Nucleus accumbens (tissue), 56 donors: ENCODE measurements at places on chromosomes 6 and 20.

DNA sequence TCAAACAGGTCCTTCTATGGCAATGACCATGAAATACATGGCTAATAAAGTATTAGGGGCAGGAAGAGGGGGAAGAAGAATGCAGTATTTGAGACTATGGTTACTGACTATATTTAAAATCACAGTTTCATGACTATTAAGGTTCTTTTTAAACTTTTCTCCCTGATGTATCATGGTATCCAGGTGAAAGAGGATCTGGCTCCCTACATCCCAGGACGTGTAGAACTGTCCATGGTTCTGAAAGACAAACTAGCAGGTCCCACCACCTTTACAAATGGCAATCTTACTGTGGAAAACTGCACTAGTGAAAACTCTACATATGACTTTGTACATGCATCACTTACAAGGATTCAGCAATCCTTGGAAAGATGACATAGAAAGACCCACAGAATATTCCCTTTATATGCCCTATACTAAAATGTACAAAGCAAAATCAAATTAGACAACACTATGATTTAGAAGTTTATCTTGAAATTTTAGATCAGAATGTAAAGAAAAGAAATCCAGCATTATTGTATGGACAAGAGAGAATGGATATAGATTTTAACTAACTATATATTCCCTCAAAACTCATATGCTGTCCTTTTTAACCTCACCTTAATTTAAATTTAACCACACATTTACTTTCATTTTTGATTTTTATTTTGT, 33.5 kb downstream of the RPP21 start:
- no peak for DNase-seq

- no peak for DNase-seq
Measured at GRCh38 chr6:87146363-87146762, 9.0 kb upstream of the ZNF292 start.

- DNase-seq, result no peak
Measured at GRCh38 chr6:113050979-113051378, 703.8 kb downstream of the RFPL4B start.

- DNase-seq, result no peak
Measured at GRCh38 chr6:37052027-37052628, 46.7 kb downstream of the FGD2 start.

DNA sequence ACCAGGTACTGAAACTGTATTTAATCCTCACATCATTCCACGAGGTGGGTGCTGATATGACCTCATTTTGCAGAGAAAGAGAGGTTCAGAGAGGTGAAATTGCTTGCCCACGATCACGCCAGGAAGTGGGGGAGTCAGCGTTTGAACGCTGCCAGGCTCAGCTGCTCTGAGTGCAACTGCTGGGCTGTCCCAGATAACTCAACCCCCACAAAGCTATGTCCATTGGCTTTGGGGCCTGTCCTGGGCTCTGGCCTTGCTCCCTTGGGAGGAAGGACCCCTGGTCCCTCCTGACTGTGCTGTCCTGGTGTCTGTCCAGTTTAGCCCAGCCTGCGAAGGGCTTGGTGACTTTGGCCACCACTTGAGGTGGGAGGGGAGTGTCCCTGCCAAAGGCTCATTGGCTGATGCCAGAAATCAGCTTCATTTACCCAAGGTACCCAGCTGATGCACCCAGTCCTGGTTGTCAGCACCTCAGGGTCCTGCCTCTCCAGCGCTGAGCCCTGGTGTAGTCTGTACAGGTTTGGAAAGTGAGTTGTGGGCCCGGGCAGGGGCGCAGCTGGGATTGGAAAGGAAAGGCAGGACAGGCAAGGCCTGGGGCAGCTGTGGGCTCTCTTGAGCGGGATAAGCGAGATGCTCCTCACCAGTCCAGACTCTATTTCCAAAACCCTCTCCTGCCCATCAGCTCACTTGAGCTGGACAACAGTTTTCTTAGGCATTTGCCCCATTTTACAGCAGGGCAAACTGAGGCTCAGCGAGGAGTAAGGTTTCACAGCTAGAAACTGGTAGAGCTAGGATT, 38.5 kb downstream of the SUN5 start:
- DNase-seq, result no peak

DNA sequence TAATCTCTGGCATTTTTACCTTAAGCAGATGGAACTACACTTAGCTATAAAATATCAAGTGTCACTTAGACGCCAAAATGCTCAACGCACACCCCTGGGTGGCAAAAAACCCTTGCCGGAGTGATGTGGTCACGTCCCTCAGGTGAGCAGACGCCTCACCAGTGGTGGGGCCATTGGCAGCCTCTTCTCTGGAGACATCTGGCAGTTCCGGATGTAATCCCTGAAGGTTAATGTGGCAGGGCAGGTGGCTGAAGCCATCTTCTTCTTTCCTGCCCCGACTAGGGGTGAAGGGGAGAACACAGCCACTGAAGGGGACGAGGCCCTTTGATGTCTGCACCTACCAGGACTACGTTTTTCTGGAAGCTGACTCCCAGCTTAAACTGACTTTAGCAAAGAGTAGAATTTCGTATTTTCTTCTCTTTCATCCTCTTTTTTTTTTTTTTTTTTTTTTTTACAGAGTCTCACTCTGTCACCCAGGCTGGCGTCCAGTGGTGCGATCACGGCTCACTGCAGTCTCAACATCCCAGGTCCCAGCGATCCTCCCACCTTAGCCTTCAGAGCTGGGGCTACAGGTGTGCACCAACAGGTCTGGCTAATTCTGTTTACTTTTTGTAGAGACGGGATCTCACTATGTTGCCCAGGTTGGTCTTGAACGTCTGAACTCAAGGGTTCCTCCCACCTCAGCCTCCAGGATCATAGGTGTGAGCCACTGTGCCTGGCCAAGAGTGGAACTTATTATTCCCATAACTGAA, 152.1 kb downstream of the TTLL2 start:
- no peak for DNase-seq

GRCh38 chr6:56346958-56347357, 99.6 kb upstream of the COL21A1 start:
- no peak for DNase-seq

DNA sequence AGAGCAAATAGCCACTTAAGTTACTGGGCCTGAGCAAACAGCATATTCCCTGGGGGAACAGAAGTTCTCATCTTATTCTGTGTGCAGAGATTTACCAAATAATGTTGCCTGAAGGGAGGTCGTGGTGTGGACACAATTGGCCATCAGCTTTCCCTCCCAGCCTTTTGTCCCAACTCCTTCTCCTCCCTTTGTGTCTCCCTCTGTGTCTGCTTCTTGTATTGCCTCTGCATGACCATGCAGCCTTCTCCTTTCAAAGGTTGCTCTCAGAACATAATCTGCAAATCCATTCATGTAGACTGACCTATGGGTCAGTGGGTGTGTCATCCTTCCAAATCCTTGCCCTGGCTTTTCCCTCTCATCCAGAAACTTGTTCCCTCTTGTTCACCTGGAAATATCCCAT, 150.3 kb upstream of the INSM1 start:
- no peak for DNase-seq

GRCh38 chr6:106318851-106319250, 6.7 kb downstream of the ATG5 start:
- no peak for DNase-seq

GRCh38 chr6:46850792-46851191, 57.6 kb downstream of the MEP1A start:
- no peak for DNase-seq

DNA sequence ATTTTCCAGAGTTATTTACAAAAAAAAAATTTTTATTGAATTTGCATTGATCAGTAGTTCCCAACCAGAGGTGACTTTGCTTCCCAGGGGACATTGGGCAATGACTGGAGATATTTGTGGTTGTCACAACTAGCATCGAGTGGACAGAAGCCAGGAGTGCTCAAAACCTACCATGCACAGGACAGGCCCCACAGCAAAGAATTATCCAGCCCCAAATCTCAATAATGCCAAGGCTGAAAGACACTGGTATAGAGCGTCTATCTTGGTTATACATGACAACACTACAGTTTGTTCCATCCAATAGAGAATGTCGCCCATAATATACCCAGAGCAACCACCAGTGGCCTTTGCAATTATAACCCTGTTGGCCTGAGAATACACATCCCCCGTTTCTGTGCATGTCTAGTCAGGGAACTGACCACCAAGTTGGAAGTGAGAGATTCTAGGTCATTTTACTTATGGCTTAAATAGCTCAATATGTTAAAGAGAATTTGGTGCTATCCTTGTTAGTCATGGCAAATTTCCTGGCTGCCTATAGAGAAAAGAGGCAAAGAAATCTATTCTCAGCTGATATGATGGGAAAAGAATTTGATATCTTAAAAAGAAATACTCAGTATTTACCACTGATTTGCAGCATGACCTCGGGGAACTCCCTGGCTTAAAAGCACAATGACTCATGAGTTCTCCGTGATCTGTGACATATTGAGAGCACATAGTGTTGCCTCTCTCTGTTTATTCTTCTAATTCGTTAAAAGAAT, 76.0 kb upstream of the ADTRP start:
- DNase-seq, result no peak

DNA sequence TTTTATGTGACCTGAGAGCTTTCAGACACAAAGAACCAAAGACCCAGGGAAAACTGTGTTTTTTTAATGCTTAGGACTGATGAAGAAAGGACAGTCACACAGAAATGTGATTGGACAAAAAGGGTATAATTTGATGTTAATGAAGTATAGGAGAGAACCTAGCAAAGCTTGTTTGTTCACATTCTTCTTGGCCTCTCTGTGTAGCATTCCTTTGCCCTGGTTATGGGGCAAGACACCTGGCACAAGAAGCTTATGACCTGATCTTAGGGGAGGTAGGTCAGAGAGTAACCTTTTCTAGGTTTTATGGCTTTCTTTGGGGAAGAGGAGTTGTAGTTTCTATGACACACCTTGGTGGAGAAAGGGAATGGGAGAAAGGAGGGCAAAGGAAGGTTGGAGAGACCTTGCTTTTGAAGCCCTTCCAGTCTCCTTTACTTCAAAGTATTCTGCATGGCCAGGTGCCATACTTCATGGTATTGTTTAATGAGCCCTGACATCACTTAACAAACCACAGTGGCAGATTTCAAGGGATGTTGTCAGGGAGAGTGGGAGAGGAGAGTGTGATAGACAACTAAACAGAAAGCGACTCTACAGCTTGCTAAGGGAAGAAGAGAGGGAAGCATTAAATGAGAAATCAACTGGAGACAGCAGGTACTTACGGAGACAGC, 701.8 kb upstream of the FLRT3 start:
- no peak for DNase-seq

DNA sequence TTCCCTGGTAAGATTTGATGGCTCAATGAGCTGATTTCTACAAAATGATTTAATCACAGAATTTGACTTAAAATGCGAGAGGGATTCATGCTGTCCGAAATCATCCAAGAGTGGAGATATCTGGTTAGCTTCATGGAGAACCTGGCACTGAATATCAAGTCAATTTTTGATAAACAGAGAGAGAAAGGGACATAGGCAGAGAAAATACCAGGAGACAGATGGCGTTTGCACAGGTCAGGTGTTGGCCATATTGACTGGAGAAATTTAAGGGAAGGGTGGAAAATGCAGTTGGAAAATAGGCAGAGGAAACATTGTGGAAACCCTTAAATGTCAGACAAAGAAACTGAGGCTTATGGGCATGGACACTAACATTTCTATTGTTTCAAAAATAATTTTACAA, 47.0 kb downstream of the BCAS1 start:
- DNase-seq, result no peak

- DNase-seq, result no peak
Measured at GRCh38 chr6:102126488-102126887, 733.0 kb downstream of the GRIK2 start.

- DNase-seq, result no peak
Measured at GRCh38 chr6:2213086-2213485, 32.3 kb downstream of the GMDS start.

DNA sequence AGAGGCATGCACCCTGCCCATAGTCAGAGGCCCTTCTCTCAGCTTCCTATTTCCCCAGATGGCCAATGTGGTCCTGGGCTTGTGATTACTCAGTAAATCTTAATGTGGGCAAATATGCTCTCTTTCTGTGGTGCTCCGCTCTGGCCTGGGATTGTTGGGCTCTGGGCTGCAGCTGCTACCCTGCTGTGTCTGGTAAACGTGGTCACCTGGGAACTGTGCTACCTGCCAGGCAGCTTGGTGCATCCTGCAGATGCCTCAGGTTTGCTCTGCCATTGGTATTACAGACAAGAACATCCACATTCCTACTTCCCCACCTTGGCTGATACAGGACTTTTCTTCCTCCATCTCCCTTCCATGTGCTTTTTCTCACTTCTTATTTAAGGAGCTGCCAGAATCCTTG, 611.5 kb upstream of the IMPG1 start:
- DNase-seq, result no peak

- DNase-seq, result no peak
Measured at GRCh38 chr6:127212376-127212775, 54.3 kb upstream of the RNF146 start.

GRCh38 chr6:104789770-104790190, 69.9 kb downstream of the HACE1 start:
- DNase-seq, result no peak

DNA sequence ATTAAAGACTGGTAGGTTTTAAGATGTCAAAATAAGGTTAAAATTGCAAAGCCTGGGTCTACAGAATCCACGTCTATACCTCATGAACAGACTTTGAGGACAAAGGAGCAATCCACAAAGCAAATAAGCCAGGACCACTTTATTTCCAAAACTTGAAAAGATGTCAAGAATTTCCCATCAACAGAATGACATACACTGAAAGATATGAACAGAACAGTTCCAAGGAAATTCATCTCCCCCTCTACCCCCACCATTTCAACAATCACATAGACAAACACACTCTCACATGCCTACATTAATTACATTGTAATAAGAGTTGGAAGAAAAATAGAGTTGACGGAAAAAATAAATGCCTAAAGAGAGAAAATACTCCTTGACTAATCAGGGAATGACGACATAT, 45.2 kb upstream of the NHSL1 start:
- no peak for DNase-seq

DNA sequence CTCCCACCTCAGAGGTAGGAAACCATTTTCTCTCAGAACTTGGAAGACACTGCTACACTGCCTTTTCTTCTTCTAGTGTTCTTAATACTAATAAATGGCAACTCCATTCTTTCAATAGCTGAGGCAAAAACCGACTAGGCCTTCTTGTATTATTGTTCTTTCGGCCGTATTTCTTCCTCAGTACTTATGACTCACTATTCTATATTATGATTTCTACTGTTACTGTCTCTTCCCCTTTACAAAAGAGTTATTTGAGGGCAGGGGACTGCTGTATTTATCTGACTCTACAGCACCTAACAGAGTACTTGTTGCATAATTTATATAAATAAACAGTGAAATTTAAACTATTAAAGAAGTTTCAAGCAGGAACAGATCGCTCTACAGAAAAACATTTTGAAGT, 3.1 kb downstream of the DNAAF9 start:
- no peak for DNase-seq
